ENCODE measurements at places on chromosomes 6 and 20.

- peak; percentile 17 for DNase-seq
These were observed 82.7 kb upstream of the FOXC1 start for GRCh38 chr6:1527073-1527457.

GRCh38 chr6:159098636-159099106 lies 53.9 kb upstream of the TAGAP start:
- no peak for DNase-seq

DNA sequence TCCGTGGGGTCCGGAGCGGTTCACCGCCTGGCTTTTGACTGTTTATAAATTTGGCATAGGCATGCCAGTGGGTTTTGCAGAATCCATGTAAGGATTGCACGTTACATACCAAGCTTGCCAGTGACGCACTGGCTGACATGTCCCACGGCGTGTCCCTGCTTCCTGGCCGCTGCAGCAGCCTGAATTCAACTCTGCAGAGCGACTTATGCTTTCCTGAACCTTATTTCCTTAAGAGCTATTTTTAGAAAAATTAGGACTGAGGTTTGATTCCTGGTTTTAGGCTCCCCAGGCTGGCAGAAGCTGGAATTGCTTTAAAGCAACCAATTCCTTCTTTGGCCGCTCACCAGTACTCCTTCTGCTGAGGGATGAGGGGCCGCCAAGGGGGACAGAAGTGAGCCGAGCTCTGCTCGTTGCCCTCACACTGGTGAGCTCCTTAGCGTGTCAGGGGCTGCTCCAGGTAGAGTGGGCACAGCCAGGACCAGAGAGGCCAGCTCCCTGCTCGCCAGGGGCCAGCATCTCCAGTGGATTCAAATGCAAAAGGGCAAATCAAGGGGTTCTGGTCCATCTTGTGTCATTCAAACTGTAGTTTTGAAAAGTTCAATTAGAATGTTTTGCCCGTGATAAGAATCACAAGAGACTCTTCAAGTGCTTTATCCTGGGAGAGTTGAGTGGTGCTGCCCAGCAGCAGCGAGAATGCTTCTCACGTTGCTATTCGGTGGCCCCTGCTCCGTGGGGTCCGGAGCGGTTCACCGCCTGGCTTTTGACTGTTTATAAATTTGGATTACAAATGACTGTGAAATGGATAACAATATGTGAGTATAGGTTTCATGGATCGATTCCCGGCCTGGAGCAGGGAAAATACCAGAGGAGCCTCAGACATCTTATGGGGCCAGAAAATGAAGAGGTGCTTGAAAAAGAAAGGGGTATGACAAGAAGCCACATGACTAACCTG lies 17.5 kb upstream of the IRF4 start:
- DNase-seq = no peak

GRCh38 chr6:70901324-70901723 lies 55.5 kb downstream of the B3GAT2 start:
- no peak for DNase-seq

GRCh38 chr6:28618898-28619555 lies 93.3 kb downstream of the GPX5 start:
- DNase-seq = no peak

- DNase-seq = no peak
These were observed 113.5 kb downstream of the SMOC2 start for GRCh38 chr6:168554472-168554871.

GRCh38 chr20:20360464-20360863 lies 7.4 kb upstream of the INSM1 start:
- DNase-seq = no peak

GRCh38 chr20:46121184-46121930 lies 3.2 kb downstream of the CD40 start:
- DNase-seq = no peak

DNA sequence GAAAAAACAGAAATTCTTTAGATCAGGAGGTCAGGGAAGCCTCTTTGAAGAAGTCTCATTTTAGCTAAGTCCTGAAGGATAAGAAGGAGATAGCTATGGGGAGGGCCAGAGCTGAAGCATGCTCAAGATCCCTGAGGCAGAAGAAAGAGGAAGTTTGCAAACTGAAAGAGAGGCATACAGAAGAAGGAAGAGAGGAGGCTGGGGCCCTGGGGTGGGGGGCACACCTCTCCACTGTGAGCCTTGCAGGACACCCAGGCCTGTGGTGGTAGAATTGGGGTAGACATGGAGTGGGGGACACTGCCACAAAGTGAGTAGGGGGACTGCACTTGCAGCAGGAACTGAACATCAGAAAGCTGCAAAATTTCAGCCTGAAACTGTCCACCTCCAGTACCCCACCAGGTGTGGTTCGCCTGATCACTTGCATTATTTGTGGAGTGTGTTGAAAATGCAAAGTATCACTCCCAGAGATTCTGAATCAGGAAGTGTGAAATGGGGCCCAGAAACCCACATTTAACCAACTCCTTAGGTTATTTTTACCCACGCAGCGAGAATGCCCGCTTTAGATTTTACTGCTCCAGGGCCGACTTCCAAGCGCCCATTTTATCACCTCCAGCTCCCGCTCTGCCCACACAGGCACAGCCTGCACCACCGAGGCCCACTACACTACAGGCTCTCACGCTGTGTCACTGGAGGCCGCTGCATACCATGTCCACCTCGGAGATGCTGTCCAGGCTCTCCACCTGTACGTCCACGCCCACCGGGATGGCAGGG lies 44.0 kb downstream of the GABRR2 start:
- no peak for DNase-seq

- DNase-seq = no peak
These were observed 146.9 kb downstream of the FUT9 start for GRCh38 chr6:96162711-96163120.

DNA sequence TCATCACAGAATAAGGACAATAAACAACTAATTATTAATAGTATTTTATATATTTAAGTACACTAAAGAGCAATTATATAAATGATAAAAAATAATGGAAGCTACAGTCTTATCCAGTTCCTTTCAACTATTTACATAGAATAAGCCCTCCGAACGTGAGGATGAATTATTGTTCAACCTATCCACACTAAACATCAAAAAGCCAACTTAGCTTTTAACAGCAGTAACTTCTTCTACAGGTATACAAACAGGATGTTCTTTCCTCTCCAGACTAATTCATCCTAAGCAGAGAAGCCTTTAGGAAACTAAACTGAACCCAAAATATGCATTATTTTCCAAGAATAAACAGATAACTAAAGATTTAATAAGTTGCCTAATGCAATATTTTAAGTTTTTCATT lies 2.3 kb downstream of the FKBP5 start:
- DNase-seq = no peak

GRCh38 chr6:155309150-155309549 lies 5.1 kb downstream of the TFB1M start:
- DNase-seq = no peak

GRCh38 chr6:62623846-62624532 lies 338.0 kb upstream of the KHDRBS2 start:
- no peak for DNase-seq

DNA sequence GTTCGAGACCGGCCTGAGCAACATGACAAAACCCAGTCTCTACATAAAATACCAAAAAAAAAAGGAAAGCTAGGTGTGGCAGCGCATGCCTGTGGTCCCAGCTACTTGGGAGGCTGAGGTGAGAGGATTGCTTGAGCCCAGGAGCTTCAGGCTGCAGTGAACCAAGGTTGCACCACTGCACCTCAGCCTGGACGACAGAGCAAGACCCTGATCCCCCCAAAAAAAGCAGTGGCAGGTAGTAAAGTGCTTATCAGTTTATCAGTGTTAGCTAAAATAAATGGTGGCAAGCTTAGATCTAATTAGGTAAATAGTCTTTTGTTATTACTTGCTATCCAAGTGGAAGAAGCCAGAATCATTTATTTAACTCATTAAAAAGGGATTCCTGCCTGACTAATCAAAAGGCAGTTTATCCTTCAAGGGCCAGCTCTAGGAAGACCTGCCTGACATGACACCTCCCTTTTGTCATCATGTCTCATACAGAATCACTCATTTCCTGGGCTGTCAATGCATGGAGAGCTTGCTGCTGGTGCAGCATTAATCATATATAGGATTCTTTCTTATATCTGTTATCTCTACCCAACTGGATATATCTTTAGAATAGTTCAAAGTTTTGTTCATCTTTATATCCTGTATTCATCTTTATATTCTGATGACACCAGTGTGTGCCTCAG lies 9.6 kb downstream of the DSTN start:
- no peak for DNase-seq

DNA sequence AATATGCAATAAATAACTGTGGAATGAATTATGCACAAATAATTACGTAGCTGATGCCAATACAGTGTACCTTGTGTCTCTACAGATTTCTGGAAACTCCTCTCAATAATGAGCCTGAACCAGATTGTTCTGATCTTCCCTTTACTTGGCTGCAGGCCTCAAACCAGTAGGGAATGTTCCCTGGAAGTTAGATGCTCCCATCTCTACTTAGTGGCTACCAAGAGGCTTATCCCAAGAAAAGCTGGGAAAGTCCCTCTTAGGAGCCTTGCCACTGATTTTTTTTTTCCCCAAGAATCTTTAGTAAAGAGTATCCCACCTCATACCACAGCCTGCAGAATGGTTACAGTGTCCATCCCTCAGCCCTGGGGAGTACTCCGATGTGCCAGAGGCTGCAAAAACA lies 702.1 kb downstream of the RFPL4B start:
- DNase-seq = no peak

DNA sequence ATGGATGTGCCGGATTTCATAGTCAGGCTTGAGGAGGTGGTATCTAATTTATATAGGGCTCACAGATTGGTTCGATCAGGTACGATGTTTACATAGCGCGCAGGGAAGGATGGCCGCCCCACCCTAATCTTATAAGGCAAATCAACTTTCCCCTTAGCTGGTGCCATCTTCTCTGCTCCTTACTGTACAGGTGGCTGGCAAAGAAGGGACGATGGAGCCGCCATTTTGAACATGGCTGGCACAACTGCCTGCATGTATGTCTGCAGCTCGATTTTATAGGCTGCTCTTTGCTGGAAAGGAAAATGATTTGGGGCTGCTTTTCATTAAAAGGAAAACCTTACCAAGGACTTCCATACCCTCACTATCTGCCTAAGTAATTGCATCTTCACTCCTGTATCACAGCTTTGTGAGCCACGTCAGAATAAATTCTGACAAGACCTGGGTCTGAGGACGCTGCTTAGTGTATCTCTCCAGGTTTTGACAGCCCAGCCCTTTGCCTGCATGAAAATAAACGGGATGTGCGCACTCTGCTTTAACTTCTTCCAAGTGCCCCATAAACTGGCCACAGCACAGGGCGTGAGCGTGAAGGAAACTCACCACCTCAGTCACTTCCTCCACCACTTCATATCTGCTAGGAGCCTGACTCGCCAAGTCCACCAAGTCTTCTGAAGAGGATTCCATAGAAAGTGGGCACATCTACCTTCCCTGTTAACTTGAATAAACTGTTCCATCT lies 109.4 kb upstream of the ARMC2 start:
- no peak for DNase-seq

GRCh38 chr20:46006022-46006705 lies 2.5 kb upstream of the MMP9 start:
- DNase-seq = no peak

- no peak for DNase-seq
These were observed 5.9 kb downstream of the NKX2-4 start for GRCh38 chr20:21391185-21391971.

GRCh38 chr6:111646942-111647341 lies 41.3 kb upstream of the TRAF3IP2 start:
- DNase-seq = no peak
